ENCODE measurements at places on chromosomes 4 and X.

DNA sequence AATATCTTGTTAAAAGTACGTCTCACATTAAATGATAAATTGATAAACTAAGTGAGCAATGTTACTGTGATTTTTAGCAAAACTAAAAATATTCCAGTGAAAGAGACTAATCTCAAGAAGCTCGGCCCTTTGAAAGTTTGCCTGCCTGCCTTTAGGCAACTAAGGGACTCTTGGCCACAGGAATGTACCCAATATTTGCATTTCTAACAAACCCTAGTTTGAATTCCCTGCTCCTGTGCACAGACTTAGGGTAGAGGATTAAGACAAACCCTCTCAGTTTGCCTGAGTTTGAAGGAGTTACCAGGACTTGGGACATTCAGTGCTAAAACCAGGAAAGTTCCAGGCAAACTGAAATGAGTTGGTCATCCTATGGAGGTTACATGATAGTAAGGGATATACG, 157.1 kb downstream of the SCFD2 start:
- DNase-seq = no peak

- DNase-seq = no peak
These were observed 593.2 kb downstream of the ZNF674 start for GRCh38 chrX:45952030-45952429.

- no peak for DNase-seq
These were observed 84.2 kb downstream of the CHIC1 start for GRCh38 chrX:73647212-73647611.

- no peak for DNase-seq
These were observed 1.5 kb downstream of the EREG start for GRCh38 chr4:74366367-74366911.

DNA sequence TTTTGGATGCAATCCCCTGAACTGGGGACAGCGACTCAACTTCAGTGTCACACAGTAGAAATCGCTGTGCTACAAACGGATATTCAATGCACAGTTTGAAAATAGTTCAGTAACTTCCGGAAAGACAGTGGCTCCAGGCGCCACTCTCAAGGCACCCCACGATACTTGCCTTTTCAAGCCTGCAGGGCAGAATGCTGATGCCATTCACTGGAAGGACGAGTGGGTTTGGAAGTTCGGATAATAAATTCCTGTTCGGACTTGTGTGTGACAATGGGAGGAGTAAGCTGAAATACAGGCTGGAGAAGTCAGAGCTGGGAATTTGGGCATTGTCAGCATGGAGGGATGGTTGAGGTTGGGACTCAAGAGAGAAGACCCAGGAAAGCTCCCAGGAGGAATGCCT, 64.3 kb upstream of the HELT start:
- no peak for DNase-seq

DNA sequence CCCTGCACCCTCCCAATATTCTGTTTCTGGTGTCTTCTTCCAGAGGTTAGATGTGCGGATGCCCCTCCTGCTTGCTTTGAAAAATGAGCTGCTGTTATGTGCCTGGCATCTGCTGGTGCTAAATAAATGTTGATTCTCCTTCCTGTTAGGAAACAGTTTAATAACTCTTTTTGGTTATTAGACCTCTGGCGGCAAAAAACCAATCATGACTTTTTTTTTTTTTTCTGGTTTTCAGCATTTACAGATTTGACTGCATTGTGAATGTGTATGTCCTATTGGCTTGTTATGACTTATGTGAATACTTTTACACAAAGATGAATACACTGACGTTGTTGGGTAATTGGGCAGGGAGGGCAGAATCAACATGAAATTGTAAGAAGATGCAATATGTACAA, 13.6 kb upstream of the TMEM156 start:
- no peak for DNase-seq

- no peak for DNase-seq
These were observed 30.0 kb upstream of the PGK1 start for GRCh38 chrX:78074088-78074487.

DNA sequence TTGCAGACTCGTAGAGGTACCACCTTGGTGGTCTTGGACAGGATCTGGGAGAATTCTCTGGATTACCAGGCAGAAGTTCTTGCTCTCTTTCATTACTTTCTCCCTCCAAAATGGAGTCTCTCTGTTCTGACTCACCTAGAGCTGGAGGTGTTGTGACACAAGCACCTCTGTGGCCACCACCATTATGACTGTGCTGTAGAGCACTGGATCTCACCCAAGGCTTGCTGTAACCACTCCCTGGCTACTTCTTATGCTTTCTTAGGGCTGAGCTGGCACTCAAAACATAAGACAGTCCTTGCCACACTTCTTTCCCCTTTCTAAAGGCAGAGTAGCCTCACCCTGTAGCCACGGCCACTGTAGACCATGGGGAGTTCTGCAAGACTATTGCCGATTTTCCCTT, 296.6 kb upstream of the DIPK2B start:
- DNase-seq = no peak

GRCh38 chr4:100843910-100844309, 326.1 kb upstream of the EMCN start:
- no peak for DNase-seq

- DNase-seq = no peak
These were observed 105.9 kb upstream of the ADRA2C start for GRCh38 chr4:3660086-3660927.

DNA sequence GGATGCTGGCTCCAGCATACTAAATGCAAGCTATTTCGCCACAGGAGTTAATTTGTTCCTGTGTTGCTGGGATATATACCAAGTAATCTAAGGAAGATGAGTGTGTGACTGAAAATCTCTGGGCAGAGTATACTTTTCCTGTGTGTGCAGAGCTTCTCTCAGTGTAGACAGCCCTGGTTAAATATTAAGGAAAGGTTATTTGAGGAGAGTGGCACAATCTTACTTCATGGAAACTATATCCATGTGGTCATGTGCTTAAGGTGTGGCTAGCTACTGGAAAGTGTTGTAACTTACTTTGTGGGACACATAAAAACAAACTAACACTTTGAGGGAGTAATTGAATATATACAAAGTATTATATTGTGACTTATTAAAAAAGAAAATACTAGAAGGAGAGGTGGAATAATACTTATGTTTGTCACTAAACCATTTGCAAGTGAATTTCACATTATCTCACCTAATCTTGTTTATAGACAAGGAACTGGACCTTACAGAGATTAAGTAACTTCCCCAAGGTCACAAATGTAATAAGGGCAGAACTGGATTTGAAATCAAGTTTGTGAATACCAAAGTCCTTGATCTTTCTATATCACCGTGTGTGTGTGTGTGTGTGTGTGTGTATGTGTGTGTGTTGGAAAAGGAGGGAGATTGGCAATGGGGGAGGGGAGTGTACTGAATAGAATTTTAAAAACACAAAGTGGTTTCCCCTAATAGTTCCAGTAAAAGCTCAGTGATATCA, 408.2 kb upstream of the NR3C2 start:
- DNase-seq = no peak

GRCh38 chrX:3094261-3094660, 53.0 kb downstream of the ARSF start:
- no peak for DNase-seq

DNA sequence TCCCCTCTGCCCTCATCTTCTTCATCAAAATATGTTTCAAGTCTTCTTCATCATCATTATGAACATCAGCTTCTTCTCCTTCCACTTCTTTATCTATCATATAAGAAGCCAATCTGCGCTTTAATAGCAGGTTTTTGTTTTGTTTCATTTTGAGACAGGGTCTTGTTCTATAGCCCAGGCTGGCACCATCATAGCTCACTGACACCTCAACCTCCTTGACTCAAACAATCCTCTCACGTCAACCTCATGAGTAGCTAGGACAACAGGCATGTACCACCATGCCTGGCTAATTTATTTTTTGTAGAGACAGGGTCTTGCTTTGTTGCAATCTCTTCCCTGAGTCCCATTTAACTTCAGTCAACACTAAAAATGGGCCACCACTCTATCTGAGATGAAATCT, 27.0 kb downstream of the PRDM5 start:
- no peak for DNase-seq
